ENCODE measurements at places on chromosomes 3 and 15.

- DNase-seq: no peak
These were observed 23.2 kb upstream of the TATDN2 start for GRCh38 chr3:10224794-10225665.

DNA sequence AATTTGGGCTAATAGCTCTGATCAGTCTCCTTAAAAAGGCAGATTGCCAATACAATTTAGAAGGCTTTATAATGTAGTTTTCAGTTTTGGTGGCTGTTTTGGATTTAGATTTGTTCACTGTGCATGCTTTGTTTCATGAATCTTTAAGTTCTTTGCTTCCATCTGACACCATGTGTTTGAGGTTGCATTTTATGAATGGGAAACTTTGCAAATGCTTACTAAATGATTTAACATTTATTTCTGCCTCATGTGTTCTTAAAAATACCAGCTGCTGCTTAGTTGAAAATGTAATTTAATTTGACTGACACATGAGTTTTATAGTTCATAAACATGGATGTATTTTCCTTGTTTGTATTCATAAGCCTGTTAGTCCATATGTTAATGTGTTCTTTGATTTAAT lies 78.6 kb downstream of the RNF13 start:
- no peak for DNase-seq

DNA sequence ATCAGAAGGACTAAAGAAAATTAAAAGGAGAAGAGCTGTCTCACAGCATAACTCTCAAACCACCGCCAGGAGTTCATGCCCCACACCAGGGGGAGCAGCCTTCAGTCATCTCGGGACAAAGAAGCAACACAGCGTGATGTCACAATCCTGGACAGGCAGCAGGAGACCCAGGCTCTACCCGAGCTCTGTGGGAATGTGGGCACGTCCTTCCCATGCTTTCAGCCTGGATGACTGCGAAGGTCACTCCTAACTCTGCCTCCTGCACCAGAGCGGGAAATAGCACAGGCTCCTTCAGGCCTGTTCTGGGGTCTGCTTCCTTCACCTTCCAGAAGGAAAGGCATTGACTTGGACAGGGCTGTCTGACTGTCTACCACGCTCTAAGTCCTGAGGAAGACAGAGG lies 31.3 kb downstream of the NOX5 start:
- no peak for DNase-seq

DNA sequence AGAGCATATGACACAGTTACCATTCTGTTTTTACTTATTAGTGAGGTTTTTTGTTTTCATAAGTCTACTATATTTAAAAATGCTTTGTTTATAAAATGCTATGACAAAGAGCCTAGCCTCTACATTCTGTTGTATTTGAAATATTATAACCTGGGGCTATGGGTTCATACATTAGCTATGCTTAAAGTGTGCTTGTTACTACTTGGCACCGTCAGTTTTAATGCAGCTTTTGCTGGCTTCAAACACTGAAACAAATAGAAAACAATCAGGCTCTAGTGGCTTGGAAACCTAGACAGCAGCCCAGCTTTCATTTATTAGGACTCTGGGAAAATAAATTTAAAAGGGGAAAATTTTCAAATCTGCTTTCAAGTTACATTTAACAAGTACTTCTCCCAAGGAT lies 635.9 kb downstream of the CADM2 start:
- DNase-seq: no peak

- DNase-seq: no peak
These were observed 94.5 kb downstream of the CHCHD6 start for GRCh38 chr3:126798521-126798920.

DNA sequence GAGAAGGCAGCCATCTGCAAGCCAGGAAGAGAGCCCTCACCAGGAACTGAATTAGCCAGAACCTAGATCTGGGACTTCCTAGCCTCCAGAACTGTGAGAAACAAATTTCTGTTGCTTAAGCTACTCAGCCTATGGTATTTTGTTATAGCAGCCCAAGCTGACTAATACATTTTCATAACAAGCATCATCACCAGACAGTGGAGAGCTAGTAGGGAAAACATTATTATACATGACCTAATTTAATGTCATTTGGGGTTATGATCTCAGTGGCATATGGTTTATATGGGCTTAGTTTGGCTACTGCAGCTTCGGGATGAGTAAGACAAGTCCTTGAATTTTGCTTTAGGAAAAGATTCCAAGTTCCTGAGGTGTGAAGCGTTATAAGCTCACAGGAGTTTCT lies 35.6 kb downstream of the LNP1 start:
- no peak for DNase-seq

Data from amniotic stem cell (primary cell).